Pericardium fibroblast (primary cell): ENCODE measurements at places on chromosomes 6 and 20. TPM values are rescaled to one million over a fixed set of nuclear protein-coding genes. Genes with fewer than 3 reads are reported as not detected.

ESR1 gene
- total RNA-seq, result not detected in 2 replicates

BAK1 gene
- total RNA-seq, result 5.9 and 14.5 TPM in 2 replicates

EPHA7 gene
- total RNA-seq, result 0.09 and 0.58 TPM in 2 replicates

LY6G6D gene
- not detected in 2 replicates for total RNA-seq

MED23 gene
- total RNA-seq, result 13.2 and 15.2 TPM in 2 replicates

PLN gene
- total RNA-seq, result 0.12 TPM in 1 of 2 replicates, not detected in the other

MAS1 gene
- under 0.01 TPM in 1 of 2 replicates, not detected in the other for total RNA-seq

STMND1 gene
- not detected in 2 replicates for total RNA-seq

BNIP5 gene
- total RNA-seq, result not detected in 2 replicates

MCHR2 gene
- total RNA-seq, result not detected in 2 replicates

ENPP3 gene
- not detected in 2 replicates for total RNA-seq

DOK5 gene
- 9.9 and 12.7 TPM in 2 replicates for total RNA-seq

TREML1 gene
- not detected in 2 replicates for total RNA-seq

DEFB125 gene
- total RNA-seq, result not detected in 2 replicates

MACROD2 gene
- total RNA-seq, result 0.12 TPM in 1 of 2 replicates, not detected in the other

ADGB gene
- total RNA-seq, result not detected in 2 replicates

SLC22A7 gene
- not detected in 2 replicates for total RNA-seq
